ENCODE measurements at places on chromosomes 16 and 17.

DNA sequence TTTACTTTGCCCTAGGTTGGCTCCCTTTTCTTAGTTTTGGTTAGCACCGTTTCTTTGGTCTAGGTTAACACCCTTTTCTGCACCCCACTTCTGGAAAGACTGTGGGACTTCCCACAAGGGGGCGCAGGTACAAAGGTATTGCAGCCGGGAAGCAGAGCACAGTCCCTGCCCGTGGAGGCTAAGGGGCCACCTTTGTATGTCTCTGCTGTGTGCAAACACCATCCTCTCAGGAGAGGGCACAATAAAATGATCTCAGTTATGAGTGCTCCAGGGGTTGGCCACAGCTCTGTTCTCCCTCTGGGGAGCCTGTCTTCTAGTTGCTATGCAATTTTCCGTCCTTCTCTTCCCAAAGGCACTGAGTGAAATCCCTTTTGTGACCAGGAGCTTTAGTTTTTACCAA is 28.4 kb upstream of the TMC5 start:
- DNase-seq, result peak; percentile 45

DNA sequence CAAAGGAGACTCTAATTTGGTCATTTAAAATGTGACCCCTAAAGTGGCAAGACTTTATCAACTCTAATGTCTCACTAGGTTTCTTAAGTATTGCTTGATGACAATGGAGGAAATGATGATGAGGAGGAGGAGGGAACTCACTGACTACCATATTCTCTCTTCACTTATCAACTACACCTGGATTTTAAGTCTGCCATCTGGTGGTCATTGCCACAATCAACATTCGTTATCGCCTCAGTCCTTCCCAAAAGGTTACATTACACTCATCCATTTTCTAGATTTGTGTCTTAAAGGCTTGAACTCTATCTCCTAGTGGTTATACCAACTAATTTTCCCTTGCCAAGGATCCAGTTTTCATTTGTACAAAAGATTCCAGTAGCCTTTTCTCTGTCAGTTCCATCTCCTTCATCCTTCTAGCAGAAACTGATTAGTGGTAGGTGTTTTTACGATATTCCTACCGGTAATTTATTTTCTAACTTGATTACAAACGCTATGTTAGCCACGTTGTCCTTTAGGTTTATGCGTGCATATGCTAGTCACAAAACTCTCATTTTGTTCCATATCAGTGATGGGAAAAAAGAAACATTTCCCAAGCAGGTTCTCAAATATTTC is 114.6 kb upstream of the NOG start:
- no peak for DNase-seq

DNA sequence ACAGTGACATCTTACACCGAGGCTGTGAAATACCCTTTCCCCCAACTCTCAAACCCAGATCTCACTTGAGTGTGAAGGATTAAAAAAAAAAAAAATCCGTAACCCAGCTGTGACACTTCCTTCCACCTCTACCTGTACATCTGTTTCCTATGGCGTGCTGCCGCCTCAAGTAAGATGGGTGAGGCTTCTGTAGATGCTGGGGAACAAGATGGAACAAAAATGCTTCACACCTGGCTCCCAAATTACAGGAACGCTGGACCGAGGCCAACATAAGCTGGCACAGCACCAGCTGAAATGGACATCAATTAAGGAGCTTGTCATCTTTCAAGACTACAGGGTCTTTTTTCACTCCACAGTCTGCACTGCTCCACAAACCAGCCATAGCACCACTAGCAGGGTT is 95.9 kb downstream of the HIC1 start:
- no peak for DNase-seq

- no peak for DNase-seq
These were observed 19.1 kb upstream of the WFIKKN2 start for GRCh38 chr17:50816271-50816670.

GRCh38 chr16:8866118-8866883 is 2.5 kb downstream of the CARHSP1 start:
- DNase-seq, result no peak

- DNase-seq, result no peak
These were observed 63.5 kb downstream of the SPECC1 start for GRCh38 chr17:20072692-20072992.

- DNase-seq, result no peak
These were observed 2.4 kb downstream of the APOBR start for GRCh38 chr16:28496844-28497243.

- no peak for DNase-seq
These were observed 20.1 kb downstream of the PIEZO1 start for GRCh38 chr16:88764913-88765349.

GRCh38 chr17:58300336-58300735 is 19.6 kb upstream of the MPO start:
- no peak for DNase-seq

DNA sequence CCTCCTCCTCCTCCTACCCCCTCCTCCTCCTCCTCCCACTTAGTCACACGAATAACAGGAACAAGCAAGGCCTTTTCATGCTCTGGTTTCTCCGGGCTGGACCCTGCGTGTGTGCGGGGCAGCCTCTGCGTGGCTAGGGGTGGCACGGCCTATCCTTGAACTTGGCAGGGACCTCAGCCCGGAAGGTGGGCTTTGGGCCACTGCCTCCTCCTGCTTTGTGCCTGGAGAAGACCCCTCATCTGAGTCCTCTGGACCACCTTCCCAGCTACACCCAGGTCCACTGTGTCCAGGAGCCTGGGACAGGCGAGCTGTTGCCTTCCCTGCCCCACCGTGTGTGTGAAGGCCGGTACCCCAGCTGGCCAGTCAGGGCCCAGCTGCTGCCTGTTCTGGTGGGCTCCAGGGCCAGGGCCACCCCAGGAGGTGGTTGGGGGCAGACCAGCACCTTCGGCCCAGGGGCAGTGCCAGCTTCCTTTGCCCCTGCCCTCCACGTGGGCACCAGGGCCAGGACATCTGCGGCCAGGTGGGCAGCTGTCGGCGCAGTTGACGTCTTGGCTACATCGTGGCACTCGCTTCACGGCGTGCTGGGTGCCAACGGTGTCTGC is 35.4 kb downstream of the GINS2 start:
- no peak for DNase-seq

- no peak for DNase-seq
These were observed 35.6 kb downstream of the ABR start for GRCh38 chr17:1144162-1144561.

DNA sequence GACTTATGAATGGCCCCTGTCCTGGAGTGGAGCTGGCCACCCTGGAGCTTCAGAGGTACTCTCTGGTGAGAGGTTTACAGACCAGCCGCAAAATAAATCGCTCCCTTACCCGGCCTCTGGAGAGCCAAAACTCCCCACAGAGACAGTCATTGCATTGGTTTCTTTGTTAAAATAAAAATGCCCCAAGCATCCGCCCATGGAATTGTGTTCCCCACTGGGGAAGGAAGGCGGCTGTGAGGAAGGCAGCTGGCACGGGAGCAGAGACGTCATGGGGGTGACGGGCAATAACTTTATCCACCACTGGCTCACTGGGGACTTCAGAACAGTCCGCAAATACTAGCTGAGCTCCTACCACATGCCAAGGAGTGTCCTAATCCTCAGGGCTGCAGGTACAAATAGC is 266.2 kb upstream of the FOXF1 start:
- no peak for DNase-seq

- DNase-seq, result no peak
These were observed 41.1 kb downstream of the NDEL1 start for GRCh38 chr17:8476741-8477140.

DNA sequence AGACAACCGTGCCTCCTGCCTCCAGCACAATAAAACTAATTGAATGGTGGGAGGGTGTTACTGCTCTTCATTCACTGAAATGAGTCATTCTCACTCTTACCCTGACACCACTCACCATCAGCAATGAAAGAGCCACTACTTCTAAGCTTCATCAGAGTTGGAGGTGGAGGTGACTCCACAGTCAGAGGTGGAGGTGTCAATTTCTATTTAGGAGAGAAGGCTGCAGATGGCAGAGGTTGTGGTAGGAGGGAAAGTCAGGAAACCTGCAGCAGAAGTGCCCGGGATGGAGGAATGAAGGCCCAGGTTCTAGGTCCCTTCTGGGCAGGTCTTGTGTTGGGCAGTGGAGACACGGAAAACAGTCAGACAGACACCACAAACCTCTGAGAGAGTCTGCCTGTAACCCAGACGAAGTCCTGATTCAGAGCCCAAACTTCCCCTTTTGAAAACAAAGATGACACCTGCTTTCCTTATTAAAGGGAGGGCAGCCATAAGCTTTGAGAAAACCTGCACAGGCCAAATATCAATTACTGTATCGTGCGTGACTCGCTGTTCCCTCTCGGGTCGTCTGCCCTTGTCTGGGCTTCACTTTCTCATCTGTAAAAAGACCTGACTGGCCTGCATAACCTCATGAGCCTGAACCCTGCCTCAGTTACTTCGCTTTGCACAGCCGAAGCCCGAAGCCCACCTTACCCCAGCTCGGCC is 668 bp downstream of the ATPAF2 start:
- DNase-seq, result no peak

Measured in CD4-positive, alpha-beta T cell treated with Interferon alpha-2 for 1 hour (primary cell).